ENCODE measurements at places on chromosomes 11 and 22.
A peak's percentile ranks its signal among the peaks of the same experiment; 100 is the strongest.

DNA sequence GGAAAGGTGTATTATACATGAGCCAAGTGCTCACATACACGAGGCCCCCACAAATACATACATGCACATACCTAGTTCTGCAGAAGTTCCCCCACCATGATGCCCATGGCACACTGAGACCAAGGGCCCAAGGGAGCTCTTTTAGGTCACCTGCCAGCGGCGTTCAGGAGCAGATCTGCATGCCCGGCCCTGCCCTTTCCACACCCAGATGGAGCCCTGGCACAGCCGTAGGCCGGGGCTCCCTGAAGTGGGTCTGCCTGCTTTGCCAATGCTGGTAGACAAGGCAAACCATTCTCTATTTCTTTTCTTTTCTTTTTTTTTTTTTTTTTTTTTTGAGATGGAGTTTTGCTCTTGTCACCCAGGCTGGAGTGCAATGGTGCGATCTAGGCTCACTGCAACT lies 21.5 kb downstream of the NFAM1 start:
- no peak for DNase-seq

DNA sequence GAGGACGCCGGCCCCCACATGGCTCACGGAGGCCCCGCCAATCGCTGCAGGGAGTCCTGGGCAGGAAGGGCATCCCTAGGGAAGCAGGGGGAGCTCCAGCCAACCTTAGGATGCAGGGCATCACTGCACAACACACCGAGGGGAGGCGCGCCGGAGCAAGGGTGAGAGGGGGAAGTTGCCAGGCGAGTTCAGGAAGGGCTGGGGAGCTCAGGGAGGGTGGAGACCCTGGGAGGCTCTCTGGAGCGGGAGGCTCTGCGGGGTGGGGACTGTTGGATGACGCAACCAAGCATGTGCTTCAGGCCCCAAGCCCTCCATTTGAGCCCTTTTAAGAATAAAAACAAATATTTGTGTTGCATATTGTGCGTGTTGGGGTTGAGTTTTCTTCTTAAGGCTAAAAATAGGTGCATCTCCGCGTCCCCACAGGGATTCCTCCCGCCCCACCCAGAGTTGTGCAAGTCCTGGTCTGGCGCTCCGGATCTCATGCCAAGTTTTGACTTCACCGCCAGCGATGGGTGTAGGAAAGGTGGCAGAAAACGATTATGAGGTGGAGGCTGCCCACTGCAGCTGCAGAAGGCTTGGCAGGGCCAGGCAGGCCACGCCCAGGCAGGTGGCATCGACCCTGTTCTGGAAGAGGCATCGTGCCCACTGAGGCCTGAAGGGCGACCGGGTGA lies 65.2 kb downstream of the WNT7B start:
- DNase-seq: no peak

GRCh38 chr11:16924826-16925560 lies 89.2 kb downstream of the PLEKHA7 start:
- no peak for DNase-seq

- DNase-seq: no peak
These were observed 10.5 kb upstream of the MCHR1 start for GRCh38 chr22:40668611-40669411.

DNA sequence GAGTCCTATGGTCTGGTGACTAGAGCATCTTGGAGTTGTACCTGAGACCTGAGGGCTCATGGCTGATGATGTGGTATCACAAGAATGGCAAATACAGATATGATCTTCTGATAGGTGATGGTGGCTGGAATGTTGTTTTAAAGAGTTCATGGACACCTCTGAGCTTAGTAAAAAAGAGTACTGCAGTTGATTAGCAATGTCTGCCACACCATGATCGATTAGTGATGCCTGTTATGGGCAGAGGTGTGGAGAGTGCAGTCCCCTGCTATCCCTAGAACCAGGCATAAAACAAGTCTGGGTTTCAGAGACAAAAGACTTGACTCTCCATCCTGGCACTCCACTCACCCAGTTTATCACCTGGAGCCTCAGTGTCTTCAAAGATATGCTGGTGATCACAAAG lies 1.4 kb upstream of the BATF2 start:
- DNase-seq: no peak

DNA sequence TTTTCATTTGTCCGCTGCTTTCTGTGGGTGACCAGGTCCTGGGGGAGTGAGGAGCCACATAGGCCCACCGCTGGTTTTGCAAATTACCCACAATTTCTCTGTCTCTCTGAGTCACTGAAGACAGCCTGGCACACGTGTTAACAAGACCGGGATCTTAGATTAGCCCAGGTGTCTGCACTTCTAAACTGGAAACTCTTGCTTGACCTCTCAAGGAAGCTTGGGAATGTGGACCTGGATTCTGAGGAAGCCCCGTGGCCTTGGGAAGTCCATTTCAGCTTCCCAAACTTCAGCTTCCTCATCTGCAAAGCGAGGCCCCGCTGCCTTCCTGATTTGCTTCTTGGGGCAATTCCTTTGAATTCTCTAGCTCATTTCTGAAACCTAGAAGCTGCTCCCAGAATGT lies 119.9 kb downstream of the KIAA1671 start:
- DNase-seq: no peak

DNA sequence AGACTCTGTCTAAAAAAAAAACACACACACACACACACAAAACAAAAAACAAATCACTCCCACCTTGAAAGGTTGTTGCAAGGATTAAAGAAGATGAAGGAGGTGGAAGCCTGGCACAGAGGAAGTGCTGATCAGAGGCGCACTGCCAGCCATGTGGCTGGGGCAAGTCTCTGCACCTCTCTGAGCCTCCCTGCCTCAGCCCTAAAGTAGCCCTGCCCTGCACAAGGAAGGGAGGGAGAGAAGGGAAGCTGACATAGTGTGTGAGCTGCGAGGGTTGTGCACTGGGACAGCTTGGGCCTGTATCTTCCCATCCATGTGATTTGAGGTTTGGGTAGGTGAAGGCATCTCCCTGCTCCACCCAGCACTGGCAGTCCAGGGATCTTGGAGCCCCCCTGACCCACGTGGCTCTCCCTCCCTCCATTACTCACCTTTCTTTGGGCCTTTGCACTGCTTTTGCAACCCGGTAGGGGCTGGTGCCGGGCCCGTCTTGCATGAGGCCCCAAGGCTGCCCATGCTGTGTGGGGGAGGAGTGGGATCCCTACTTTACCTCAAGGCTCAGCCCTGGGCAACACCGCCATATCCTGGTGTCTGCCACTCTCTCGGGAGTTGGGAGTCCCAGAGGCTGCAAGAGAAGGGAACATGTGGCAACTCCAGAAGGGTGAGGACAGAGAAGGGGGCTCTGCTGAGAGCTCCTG lies 30.5 kb downstream of the IFT27 start:
- DNase-seq: no peak

DNA sequence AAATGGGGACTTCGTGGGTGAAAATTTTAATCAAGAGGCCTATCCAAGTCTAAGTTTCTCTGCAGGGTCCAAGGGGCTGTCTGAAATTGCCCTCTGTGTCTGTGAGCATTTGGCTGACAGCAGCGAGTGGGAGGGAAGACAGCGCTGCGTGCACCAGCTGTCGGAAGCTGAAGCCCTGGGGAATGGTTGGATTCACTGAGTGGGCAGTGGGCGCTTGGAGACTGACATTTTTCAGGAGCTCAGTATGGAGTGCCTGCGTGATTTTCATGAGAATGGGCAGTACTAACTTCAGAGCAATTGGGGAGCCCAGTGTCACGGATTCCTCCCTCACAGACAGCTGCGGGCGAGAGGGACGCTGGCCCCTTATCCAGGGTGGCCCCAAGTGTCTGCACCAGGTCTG lies 388.8 kb upstream of the B3GAT1 start:
- no peak for DNase-seq

- no peak for DNase-seq
These were observed 147.3 kb downstream of the CCDC34 start for GRCh38 chr11:27215471-27216269.

- DNase-seq: no peak
These were observed 17.8 kb upstream of the KCTD14 start for GRCh38 chr11:78040691-78041379.

DNA sequence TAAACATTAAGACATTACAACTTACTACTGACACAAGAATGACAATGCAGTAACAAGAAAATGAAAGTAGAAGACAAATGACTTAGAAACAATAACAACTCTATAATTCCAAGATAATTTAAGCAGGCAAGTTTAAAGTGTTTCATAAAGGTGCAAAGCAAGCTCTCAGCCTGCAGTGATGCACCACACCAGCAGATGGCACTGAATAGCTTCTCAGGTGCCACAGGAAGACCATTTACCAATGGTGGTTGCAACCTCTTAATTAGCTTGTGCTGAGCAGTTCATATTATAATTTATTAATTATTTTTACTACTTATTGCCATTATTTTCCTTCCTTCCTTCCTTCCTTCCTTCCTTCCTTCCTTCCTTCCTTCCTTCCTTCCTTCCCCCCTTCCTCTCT lies 60.6 kb downstream of the NXPE2 start:
- peak; percentile 23 for DNase-seq

DNA sequence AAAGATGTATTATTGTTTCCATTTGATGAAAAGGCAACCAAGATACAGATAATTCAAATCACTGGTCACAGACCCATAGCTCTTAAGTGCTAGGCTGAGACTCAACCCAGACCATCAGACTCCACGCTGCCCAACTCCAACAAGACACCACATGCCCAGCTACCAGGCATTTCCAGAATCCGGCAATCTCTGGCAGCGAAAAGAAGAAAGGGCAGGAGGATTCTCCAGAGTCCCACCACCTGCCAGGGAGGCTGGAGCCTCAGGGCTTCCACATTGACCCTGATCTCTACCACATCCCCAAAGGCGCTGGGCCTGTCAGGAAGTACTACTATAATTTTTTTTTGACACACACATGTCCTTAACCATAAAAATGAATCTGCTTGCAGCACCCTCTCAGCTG lies 61.4 kb upstream of the ARFGAP3 start:
- no peak for DNase-seq
